OCI-LY7 (cell line): ENCODE measurements at places on chromosomes 7 and 10. TPM values are rescaled to one million over a fixed set of nuclear protein-coding genes. Genes with fewer than 3 reads are reported as not detected.

The HMX2 gene
- total RNA-seq: 1.7 and 2.4 TPM in 2 replicates

The ACSM6 gene
- not detected in 2 replicates for total RNA-seq

The PLAC9 gene
- total RNA-seq: not detected in 2 replicates

The PVRIG gene
- 86.6 and 99.4 TPM in 2 replicates for total RNA-seq

The STEAP4 gene
- not detected in 2 replicates for total RNA-seq

The CALML5 gene
- total RNA-seq: not detected in 2 replicates

The FAM25A gene
- not detected in 2 replicates for total RNA-seq

The LRRC4 gene
- not detected in 2 replicates for total RNA-seq

The OR2A1 gene
- total RNA-seq: not detected in 2 replicates

DNA sequence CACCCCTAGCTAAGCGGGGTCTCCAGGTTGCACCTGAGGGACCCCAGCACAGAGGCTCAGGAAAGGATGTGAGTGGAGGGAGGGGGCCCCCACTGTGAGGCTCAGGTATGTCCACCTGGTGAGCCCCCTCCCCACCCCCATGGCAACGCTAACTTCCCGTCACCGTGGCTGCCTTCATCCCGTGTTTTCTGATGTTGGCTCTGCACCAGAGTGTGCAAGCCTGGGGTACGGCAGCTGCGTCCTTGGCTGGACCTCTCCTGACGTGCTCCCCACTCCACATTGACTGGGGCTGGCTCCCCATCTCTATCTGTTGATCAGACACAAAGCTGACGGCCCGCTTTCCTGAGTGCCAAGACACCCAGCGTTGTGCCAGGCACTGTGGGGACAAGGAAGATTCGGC is 136.7 kb downstream of the ACTR3B start:
- no peak for DNase-seq

GRCh38 chr10:131142517-131143380 is 168.8 kb downstream of the TCERG1L start:
- DNase-seq: no peak

DNA sequence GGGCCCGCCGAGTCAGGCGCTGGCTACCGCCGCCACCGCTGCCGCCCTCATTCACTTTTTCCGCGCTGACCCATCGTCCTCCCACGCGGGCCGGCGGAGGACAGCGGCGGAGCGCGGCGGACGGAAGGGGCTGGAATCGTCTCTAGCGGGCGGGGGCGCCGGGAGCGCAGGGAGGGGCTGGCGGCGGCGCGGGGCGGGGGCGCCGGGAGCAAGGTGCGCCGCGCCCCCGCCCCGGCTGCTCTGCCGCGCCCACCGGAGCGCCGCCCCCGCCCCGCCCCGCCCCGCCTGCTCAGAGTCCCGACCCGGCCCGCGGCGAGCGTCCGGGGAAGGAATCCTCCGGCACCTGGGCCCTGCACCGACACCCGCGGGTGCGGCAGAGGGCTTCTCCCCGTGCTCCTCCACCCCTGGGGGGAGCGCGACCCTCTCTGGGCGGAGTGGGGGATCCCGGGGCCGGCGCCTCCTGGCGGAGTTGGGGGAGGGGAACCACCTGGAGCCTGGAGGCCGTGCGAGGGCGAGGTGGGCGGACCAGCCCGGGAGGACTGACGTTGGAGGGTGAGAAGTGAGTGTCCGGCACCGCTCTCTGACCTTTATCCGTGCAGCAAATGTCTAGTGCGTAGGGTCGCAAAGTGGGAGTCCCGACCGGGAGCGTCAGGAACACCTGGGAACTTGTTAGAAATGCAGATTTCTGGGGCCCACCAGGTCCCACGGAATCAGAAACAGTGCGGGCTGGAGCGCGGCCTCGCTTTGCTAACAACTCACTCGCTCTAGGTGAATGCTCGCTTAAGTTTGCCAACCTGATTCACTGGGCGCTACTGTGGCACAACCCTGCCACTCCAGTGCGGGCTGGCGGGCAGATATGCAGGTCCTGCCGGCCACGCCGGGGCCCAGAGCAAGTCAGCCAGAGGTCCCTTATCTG is at the start of gene COBL:
Gene COBL, minus strand, starts transcription at position 144 of the 916 bp plus-strand sequence. CDS start 176 bp downstream, outside the sequence.
- DNase-seq: no peak

GRCh38 chr10:132636358-132636757 is 98.8 kb downstream of the INPP5A start:
- DNase-seq: no peak

GRCh38 chr7:93547716-93548115 is 26.8 kb downstream of the CALCR start:
- no peak for DNase-seq

DNA sequence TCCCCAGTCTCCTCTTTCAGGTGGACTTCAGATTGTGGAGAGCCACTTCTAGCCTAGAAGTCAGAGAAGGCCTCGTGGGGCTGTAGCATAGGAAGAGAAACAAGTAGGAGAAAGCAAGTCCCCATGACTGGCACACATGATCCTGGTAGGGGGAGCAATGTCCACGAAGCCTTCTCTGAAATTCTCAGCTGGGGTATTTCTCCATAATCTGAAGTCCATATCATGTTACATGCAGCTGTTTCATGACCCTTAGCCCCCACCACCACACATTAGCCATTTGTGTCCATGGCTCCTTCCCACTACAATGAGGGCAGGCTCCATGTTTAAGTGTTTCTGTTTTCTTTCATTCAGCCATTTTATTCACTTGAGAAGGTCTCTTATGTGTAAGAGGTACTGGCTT is 43.2 kb downstream of the LAMB4 start:
- no peak for DNase-seq

DNA sequence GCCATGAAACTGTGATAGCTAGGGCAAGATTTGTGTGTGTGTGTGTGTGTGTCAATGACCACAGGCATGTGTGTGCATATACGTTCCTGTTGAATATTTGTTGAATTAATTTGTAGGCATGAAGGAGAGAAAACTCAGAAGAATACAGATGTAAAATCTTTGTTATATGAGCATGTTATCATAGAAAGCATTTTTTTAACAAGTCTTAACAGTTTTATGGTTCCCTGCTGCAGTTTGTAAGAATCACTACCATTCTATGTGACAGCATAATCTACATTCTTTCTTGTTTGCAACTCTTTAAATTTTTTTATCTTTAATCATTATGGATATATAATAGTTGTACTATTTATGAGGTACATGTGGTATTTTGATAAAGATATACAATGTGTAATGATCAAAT is 130.3 kb downstream of the CD36 start:
- no peak for DNase-seq

GRCh38 chr10:1199897-1200721 is 143.9 kb downstream of the WDR37 start:
- no peak for DNase-seq

- no peak for DNase-seq
Observed at GRCh38 chr7:30057741-30058140, 29.5 kb downstream of the PLEKHA8 start.

- DNase-seq: no peak
Observed at GRCh38 chr10:78830976-78831375, 237.8 kb upstream of the ZMIZ1 start.

DNA sequence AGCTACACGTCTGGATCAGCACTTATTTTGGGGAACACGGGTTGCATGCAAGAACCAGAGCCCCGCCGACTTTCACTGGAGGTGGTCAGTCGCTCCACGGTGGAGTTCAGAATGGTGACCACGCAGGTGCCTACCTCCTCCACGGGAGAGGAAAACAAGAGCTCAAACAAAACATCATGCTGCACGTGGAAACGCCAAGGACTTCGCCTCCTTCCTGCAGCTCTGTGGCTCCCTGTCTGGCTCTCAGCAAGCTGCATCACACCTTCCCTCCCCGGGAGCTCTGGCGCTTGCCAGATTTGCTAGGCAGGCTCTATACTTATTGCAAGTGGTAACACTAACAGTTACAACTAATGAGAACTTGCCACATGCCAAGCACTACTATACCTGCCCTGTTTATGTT is 26.0 kb downstream of the GSDME start:
- no peak for DNase-seq

DNA sequence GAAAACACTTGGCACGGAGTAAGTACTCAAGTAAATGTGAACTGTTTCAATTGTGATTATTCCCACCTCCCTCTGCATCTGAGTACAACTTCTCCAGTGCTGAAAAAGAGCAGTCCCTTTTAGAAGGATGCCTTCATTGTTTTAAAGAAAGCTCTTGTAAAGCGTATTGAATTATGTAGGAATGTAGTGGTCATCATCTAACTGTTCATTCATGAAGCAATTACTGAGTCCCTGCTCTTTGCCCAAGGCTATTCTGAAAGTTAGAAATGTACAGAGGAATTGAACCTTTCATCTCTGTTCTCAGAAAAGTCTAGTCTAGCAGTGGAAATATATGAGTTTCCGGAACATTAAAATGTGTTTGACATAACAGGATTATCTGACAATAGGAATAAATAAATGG is 127.8 kb downstream of the CACNB2 start:
- no peak for DNase-seq

DNA sequence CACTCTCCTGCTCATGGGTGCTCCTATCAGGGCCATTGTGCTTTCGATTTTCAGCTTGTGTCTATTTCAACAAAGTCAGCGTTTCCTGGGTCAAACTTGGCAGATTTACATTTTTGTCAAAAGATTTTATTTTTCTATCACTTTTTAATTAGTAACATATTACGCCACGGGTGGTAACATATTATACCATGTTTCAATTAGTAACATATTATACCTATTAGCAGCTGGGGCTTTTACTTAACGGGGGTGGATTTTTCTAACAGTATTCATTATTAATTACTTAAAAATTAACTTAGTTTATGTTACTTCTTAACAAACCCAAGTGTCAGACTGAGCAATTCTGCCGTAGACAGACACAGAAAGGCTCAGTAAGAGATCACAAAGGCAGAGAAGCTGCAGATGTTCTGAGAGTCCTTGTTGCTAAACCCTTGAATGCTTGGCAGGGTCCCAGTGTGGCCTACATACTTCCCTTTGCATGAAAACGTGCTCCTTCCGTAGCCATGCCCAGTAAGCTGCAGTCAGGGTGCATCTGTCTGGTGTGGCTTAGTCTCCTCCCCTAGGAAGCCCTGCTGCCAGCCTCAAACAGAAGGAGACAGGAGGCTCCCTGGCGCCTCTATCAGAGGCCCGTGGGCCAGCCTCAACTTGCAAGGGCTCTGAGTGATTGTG is 263.1 kb upstream of the CXCL12 start:
- DNase-seq: no peak

DNA sequence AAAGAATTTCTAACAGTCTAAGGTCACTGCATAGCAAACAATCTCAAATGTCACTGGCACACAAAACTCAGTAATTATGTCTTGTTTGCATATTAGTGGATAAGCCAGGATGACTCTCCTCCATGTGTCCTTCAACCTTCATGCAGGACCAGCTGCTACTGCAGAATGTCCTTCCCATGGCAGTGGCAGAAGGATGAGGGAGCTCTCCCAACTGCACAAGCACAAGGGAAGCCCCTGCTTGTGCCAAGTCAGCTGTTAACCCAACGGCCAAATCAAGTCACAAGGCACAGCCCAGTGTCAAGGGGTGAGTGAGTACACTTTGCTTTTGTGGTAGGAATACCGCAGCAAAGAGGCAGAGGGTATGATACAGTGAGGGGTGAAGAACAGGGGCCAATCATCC is 59.3 kb upstream of the VWC2 start:
- DNase-seq: no peak

DNA sequence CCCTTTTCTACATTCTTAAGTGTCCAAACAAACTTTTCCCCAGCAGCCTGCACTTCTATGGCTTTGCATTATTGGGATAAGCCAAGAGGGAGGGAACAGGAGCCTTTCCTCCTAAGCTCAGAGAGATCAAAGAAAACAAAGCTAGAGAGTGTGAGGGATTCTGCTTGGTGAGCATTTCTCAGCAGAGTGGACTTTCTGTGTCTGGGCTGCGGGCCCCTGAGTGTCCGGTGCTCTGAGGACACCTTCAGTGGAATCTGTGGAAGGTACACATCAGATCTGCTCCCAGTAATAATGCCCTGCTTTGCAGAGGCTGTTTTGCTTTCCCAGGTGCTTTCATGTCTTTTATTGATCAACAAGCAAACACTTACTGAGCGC is 50.2 kb downstream of the KCNMA1 start:
- DNase-seq: no peak

DNA sequence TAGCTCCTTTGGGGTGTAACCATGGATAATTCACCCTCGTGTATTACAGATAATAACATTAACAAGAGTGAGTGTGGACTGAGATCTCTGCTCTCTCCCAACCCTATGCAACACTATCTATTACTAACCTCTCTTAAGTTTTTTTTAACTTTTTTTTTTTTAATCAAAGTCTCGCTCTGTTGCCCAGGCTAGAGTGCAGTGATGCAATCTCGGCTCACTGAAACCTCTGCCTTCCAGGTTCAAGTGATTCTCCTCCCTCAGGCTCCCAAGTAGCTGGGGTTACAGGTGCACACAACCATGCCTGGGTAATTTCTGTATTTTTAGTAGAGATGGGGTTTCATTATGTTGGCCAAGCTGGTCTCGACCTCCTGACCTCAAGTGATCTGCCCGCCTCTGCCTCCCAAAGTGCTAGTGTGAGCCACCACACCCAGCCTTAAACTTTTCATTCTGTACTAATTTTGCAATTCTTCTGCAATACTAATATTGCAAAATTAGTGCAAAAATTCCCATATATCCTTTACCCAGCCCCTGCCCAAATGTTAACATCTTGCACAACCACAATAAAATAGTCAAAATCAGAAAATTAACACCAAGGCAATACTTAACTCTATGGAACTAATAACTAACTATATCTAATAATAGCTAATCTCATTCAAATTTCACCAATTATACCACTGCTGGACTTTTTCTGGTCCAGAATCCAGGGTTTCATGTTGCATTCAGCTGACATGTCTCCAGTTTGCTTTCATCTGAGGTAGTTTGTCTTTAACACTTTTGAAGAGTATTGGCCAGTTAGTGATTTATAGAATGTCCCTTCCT is 66.5 kb upstream of the TCF7L2 start:
- no peak for DNase-seq

GRCh38 chr10:123669886-123670285 is 3.7 kb downstream of the GPR26 start:
- DNase-seq: no peak

- DNase-seq: no peak
Observed at GRCh38 chr7:151330661-151331060, 11.0 kb upstream of the NUB1 start.

GRCh38 chr7:79341902-79342301 is 111.6 kb downstream of the MAGI2 start:
- DNase-seq: no peak

DNA sequence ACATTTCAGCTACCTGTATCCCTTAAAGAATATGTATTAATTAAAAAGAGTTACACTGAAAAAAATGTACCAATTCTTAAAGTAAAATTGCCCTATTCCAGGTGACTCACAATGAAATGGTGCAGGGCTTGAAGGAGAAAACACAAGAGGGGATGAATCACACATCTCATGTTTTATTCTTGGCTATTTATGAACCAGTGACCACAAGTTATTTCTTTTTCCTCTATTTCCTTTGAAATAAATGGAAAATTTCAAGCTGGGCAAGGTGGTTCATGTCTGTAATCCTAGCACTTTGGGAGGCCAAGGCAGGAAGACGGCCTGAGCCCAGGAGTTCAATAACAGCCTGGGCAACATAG is 106.8 kb downstream of the UBE2H start:
- no peak for DNase-seq

GRCh38 chr10:59654007-59654406 is 55.6 kb downstream of the SLC16A9 start:
- peak; percentile 2 for DNase-seq
